HT-29 (cell line): ENCODE measurements at places on chromosomes 2 and 18. TPM values are rescaled to one million over a fixed set of nuclear protein-coding genes. Genes with fewer than 3 reads are reported as not detected.

- DNase-seq: no peak
These were observed 160.3 kb downstream of the VAPA start for GRCh38 chr18:10074110-10074509.

GRCh38 chr2:79892123-79892522, 379.3 kb downstream of the CTNNA2 start:
- DNase-seq: no peak

DNA sequence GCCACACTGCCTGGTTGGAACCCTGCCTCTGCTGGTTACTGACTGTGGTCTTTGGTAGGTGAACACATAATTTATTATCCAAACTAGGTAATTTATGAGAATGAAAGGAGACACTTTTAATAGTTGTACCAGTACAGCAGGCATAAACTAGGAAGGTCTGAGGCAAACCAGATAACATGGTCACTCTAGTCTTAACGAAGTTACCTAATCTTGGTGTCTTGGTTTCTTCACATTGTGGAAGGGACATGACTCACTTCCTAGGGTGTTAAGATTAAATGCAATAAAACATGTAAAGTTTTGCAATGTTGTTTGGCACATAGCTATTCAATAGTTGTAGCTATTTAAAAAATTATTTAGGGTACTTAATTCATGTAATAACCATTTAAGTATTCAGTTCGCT, 23.3 kb downstream of the SPTBN1 start:
- DNase-seq: no peak

DNA sequence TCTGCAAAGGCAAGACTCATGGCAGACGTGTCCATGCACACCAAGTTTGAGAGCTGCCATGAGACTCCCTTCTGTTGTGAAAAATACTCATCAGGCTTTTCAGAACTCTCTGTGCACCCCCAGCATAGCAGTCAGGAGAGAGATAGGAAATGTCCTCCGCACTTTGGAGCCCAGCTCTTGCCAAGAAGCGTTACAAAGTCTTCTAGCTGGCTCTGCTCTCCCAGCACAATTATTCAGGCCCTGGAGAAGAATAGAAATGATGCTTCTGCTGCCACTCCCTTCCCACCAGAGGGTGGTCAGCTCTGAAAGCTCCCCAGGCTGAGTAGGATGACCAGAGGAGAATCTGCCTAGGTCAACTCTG, 594.4 kb upstream of the ID2 start:
- no peak for DNase-seq

DNA sequence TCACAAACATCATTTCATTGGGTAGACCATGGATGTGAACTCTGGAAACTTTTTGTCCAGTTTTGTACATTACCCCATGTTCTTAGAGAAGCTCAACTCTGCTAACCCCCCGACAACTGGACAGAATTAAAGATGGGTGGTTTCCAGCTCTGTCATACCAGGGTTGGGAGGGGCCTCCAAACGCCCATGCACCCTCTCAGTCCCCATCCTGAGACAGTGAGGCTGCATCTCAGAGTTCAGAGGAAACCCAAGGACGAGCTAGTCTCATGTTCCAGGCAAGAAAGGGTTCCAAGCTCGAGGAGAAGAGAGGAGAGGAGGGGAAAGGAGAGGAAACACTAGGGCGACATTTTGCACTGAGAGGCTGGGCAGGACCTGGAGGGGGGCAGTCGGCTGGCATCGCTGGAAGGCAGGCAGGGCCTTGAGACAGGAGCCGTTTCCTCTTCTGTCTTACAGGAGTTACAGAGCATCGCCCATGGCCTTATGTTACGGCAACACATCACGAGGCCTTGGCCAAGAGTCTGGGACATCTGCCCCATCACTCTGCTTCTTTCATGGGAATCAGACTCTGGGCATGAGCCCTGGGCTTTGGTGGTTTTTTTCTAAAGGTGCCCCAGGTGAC, 16.4 kb downstream of the MAL start:
- no peak for DNase-seq

DNA sequence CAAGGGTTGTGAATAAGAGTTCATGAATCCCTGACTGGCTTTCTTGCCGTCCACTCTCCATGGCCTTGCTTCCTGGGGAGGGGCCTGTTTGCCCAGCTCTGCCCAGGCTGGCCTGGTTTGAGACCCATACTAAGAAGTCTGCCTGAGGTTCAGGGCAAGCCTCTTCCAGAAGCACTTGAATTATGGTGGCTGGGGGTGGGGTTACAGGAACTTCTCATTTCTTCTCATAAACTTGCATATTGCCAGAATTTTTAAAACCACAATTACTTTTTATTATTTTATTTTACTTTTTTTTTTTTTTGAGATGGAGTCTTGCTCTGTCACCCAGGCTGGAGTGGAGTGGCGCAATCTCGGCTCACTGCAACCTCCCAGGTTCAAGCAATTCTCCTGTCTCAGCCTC, 42.0 kb downstream of the GORASP2 start:
- no peak for DNase-seq

DNA sequence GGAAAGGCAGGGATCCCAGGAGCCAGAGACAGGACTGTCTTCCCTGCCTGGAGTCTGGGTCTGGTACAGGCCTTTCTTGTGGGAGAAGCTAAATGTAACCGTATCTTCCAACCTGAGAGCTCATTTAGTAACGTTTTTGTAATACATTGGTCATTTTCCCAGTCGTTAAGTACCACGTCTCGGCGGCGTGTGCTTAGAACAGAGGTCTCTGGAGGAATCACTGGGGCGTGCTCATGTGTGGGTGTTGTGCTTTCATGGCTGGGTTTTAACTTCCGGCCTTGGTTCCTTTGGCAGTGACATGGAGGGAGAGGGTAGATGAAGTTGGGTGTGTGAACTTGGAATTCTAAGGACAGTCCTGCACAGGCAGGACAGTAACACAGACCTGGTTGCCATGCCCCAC, 79.7 kb downstream of the NCK2 start:
- DNase-seq: no peak

- no peak for DNase-seq
These were observed 5.3 kb downstream of the SPC25 start for GRCh38 chr2:168884975-168885374.

DNA sequence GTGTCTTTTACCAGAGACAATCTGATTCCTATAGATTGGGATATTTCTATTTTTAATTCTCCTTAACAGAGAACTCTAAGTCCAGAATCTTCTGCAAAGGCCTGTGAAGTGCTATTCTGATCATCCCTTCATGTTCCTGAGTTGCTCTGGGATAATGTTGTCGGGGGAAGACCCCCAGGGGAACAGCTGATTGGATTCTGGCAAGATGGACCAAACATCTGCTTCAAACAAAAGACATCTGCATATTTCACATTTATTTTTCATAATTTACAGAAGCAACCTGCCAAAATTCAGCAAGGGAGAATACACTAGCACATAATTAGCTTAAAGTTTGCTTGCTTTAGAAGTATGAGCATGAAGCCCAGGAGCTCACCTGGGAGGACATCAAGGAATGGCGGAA, 116.0 kb upstream of the ETAA1 start:
- DNase-seq: no peak

DNA sequence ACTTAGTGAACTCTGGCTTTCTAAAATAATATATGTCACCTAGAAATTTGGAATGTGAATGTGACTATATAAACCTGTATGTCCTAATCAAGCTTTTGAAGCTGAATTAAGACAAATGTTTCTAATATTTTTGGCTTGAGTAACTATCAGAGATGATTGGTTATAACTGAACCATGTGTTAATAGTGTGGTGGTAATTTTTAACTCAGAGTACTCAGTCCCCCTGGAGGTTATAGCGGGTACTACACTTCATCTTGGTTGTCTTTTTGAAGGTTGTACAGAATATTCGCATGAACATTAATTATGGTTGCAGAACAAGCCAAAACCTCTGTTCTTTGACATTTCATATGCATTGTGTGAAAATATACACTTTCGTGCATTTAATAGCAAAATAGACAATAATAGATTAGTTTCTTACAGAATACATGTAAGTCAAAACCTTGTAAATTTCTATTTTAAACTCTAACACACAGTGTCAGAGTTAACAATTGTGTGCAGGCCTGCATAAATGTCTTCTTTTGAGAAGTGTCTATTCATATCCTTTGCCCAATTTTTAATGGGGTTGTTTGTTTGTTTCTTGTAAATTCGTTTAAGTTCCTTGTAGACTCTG, 86.0 kb downstream of the OSBPL6 start:
- peak; percentile 75 for DNase-seq

DNA sequence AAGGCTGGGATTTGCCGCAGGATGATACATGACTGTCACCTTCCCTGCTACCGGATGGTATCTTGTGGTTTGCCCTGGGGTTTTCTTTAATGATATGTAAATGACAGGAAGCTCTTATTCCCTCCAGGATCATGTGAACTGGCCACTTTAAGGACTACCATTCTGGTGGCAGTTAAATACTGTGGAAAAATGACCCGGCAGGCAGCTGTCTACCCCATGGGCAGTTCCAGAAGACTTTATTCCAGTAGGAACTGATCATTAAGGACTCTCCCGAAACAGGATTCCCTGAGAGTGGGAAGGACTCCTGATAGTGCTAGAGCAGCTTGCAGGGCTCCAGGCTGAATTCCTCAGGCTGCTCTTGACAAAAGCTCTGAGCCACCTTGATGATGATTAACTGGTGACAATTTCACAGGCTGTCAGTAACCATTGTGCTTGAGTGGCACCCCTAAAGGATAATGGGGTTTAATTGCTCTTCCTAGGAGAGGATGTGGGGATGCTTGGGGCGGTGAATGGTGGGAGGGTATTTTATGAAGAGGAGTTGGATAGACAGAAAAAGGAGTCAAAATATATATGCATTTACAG, 212.0 kb downstream of the CPS1 start:
- no peak for DNase-seq

GRCh38 chr2:10303181-10303693, 533 bp downstream of the HPCAL1 start:
- DNase-seq: no peak

CHN1 gene
- 0.70 TPM in 1 of 2 replicates, not detected in the other for total RNA-seq

FHOD3 gene
- total RNA-seq: not detected in 2 replicates

SAG gene
- total RNA-seq: not detected in 2 replicates

UGT1A1 gene
- 3.2 and 3.6 TPM in 2 replicates for total RNA-seq

CD207 gene
- not detected in 2 replicates for total RNA-seq
